ENCODE measurements at places on chromosomes 7 and 10.

DNA sequence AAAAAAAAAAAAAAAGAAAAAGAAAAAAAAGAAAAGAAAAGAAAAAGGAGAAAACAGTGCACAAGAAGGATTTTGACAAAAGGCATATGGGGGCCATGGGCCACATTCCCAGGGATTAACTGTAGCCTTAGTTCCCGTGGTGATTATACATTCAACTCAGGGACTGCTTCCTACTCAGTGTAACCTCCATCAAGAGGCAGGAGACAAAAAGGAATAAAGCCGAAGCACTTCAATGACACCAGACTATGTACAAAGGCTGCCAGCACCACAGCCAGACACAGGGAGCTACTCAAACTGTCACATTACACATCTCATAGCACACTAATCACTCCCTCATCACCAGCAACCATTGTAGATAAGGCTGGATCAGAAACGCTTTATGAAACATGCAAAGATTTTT, 5.1 kb upstream of the PMPCB start:
- no peak for DNase-seq

- DNase-seq: no peak
Observed at GRCh38 chr10:119217991-119218490, 10.7 kb downstream of the GRK5 start.

DNA sequence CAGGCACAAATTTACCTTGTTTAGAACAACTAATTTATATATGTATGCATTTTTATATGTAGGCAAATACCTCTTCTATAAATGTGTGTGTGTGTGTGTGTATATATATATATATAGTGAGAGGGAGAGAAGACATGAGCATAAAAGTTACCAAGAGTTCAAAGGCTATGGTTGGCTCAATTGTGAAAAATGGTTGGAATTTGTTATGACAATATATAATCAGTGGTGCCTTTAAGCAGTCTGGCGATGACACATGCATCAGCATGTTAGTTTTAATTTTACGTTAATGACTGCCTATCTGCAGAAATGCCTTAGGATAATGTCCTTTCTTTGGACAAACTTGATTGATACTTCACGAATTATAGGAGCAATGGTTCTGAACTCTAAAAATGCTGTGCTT, 980.8 kb upstream of the LRRTM3 start:
- DNase-seq: no peak

- DNase-seq: no peak
Observed at GRCh38 chr7:55209366-55209765, 155.8 kb upstream of the LANCL2 start.

- DNase-seq: no peak
Observed at GRCh38 chr10:97656777-97657176, 16.3 kb downstream of the PI4K2A start.

- no peak for DNase-seq
Observed at GRCh38 chr10:123665491-123666286, 466 bp upstream of the GPR26 start.

GRCh38 chr7:44265728-44266127, 59.7 kb downstream of the CAMK2B start:
- no peak for DNase-seq

GRCh38 chr10:124994573-124995473, 52.9 kb downstream of the ZRANB1 start:
- DNase-seq: no peak

- DNase-seq: no peak
Observed at GRCh38 chr7:30237271-30237695, 47.1 kb upstream of the ZNRF2 start.

- no peak for DNase-seq
Observed at GRCh38 chr10:71077796-71078453, 134.4 kb upstream of the UNC5B start.

- no peak for DNase-seq
Observed at GRCh38 chr7:64628192-64628591, 37.7 kb upstream of the ZNF107 start.
